ENCODE measurements at places on chromosomes 5 and 9.
A peak's percentile ranks its signal among the peaks of the same experiment; 100 is the strongest.

DNA sequence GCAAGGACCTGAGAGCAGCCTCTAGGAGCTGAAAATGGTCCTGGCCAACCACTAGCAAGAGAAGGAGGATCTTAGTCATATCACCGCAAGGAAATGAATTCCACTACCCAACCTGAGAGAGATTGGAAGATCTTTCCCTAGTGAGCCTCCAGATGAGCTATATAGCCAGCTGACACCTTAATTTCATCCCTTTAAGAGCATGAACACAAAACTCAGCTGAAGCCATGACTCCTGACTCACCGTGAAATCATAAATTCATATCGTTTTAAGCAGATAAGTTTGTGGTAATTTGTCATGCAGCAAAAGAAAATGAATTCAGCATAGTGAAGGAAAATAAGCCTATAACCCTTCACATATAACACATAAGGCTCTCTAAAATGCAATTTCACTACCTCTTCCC is 23.5 kb downstream of the MAPKAP1 start:
- no peak for DNase-seq

DNA sequence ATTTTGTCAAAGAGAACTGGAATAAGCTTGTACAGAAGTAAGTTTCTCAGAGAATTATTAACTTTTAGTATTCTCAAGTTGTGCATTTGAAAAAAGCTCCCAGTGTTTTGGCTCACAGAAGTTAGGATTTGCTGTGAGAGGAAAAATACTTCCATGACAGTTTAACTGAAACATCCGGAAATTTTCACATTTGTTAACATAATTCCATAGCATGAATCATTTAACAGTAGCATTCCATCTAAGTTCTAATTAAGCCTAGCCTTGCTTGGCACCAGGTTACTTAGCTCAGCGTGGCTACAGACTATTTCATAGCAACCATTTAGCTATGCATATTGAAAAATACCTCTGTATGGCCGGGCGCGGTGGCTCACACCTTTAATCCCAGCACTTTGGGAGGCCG is 90.8 kb downstream of the LNPEP start:
- no peak for DNase-seq

- no peak for DNase-seq
Measured at GRCh38 chr9:83385317-83385716, 152.9 kb downstream of the FRMD3 start.

DNA sequence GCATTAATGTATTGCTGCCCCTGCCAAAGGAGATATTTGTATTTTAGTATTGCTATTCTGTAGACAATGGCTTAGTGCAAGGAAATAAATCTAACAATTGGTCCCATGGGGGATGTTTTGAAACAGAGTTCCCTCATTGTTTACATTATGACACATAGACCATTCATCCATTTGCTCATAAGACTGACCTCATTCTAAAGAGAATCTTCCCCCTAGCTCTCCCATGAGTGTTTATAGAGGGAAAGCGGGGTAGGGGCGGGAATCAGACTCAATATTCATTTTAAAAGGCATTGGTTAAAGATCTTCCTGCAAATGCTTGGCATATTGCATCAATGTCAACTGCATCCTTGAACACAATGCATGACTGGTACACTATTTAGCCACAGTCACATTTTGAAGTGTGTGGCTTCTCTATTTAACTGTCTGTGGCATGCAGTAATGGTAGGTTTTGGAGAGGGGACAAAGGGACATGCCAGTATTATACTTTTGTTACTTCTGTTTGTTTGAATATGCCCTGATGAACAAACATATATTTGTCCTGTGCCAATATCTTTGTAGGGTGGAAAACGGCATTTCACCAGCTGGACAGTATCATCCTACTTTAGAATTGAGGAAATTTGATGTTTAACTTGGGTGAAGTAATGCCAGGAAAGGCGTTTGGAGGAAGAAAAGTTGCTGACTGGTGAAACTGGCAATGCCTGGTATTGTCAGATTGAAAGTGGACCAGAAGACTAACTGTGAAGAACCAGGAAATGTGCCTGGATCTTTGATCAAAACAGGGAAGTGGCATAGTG is 84.1 kb upstream of the MEGF10 start:
- no peak for DNase-seq

DNA sequence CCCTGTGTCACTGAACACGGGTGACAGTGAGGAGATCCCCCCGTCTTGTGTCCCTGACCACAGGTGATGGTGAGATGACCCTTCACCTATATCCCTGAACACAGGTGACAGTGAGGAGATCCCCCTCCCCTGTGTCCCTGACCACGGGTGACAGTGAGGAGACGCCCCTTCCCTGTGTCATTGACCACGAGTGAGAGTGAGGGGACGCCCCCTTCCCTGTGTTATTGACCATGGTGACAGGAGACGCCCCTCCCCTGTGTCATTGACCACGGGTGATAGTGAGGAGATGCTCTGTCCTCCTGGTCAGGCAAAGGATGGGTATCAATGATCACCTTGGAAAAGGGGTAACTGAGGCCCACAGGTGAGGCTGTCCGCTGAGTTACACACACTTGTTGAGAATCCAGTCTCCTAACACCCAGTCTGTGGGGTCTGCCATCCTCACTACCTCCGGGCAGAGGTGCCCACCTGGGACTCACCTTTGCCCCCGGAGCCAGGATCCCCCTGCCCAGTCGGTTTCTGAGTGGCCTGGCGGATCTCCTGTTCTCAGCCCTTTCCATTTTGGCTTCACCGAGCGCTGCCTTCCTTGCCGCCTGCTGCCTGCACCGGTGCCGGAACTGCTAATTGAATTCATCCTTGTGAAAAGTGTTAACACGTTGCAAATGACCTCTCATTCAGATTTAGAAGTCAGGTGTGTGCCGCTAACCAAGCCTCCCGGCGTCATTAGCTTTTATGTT is 68.2 kb upstream of the BARHL1 start:
- no peak for DNase-seq

- DNase-seq: no peak
Measured at GRCh38 chr5:60916646-60917045, 28.2 kb downstream of the ERCC8 start.

DNA sequence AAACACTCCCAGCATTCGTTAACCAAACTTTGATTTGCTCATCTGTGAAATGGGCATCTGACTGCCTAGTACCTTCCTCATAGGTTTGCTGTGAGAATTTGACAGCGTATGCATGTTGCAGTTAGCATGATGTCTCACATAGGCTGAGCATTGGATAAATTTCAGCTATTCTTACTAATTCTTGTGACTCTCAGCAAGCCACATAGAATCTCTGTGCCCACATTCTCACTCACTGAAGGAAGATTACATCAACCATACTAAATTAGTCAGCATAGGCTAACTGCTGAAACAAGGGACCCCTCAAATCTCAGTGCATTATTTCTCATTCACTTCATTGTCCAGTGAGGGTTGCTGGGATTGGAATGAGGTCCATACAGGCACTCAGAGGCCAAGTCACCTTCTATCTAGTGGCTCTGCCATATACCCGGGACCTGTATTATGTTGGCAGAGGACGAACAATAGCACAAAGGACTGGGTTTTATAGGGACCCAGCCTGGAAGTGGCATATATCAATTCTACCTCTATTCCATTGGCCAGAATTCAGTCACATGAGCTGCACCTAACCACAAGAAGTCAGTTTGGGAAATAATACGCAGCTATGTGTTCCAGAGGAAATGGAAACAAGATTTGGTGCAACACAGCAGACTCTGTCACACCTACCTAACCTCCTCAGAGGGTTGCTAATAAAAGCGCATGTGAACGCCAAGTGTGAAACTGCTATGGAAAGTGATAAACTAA is 4.2 kb upstream of the PTGER4 start:
- no peak for DNase-seq

GRCh38 chr9:15154677-15155076 is 152.3 kb downstream of the TTC39B start:
- DNase-seq: no peak

GRCh38 chr9:93235300-93235960 is 51.5 kb downstream of the WNK2 start:
- DNase-seq: no peak

- no peak for DNase-seq
Measured at GRCh38 chr9:892123-892522, 50.6 kb downstream of the DMRT1 start.

- no peak for DNase-seq
Measured at GRCh38 chr5:141875795-141876627, 2.2 kb downstream of the PCDH1 start.

DNA sequence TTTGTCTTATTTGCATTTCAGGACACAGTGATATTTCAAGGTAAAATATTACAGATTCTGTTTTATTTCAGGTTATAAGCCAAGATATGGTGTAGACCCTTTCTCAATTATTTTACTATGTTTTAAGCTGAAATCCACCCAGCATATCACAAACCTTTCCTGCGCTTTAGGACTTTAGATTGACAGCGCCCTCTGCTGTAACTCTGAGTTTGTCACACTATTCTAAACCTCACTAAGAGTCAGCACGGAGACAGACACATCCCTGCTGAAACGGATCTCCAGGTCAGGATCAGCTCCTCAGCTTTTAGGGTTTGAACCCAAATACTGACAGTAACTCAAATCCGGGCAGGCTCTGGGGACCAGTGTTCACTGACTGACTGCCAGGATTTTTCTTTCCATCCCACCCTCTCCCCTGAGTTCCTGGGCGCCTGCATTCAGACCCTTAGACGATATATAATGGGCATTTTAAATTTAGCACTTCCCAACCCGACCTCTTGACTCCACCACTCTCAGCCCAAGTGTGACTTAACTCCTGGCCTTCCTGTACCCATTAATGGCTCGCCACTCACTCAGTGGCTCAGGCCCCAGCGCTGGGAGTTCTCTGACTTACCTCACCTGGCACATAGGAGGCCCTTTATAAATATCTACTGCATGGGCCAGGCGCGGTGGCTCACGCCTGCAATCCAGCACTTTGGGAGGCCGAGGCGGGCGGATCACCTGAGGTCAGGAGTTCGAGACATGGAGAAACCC is 33.5 kb downstream of the TLX3 start:
- no peak for DNase-seq

GRCh38 chr9:127278372-127278771 is 13.8 kb downstream of the GARNL3 start:
- DNase-seq: no peak

DNA sequence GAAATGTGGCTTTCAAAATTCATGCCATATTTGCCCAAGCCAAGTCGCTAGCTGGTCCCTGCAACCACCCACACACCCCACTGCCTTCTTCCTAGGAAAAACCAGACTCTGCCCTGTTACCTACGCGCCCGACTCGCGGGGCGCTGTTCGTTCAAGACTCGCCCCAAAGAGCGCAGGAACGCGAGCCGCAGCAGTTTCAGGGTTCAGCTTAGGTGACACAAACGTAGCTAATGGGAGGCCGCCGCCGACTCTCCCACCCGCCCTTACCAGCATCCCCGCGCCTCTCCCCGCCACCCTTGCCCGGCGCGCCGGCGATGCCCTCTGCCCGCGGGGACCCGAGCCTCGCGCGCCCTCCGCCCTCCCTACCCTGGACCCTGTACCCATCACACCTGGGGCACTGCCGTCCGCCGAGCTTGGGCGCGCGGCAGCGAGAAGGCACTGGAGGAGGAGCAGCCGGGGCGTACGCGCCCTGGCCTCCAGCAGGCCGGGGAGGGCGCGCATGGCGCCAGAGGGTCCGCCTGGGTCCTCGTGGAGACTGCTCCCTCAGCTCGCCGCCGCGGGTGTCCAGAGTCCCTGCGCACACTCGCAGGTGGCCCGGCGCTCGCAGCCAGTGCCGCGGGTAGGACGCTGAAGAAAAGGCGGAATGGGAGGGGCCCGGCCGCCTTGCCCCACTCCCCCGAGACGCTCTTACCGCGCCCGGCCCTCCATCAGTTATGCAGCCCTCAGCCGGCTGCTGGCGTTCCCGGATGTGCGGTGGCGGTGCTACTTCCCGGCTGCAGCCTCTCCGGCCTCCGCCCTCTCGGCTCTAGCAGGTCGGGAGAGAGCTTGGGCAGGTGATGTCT is at the start of gene EMB:
EMB (minus strand) TSS at position 638 of the 842 bp plus-strand sequence; CDS start at position 501, 137 bp downstream.
- peak; percentile 61 for DNase-seq

GRCh38 chr5:60287174-60287771 is 393.7 kb upstream of the PDE4D start:
- no peak for DNase-seq

DNA sequence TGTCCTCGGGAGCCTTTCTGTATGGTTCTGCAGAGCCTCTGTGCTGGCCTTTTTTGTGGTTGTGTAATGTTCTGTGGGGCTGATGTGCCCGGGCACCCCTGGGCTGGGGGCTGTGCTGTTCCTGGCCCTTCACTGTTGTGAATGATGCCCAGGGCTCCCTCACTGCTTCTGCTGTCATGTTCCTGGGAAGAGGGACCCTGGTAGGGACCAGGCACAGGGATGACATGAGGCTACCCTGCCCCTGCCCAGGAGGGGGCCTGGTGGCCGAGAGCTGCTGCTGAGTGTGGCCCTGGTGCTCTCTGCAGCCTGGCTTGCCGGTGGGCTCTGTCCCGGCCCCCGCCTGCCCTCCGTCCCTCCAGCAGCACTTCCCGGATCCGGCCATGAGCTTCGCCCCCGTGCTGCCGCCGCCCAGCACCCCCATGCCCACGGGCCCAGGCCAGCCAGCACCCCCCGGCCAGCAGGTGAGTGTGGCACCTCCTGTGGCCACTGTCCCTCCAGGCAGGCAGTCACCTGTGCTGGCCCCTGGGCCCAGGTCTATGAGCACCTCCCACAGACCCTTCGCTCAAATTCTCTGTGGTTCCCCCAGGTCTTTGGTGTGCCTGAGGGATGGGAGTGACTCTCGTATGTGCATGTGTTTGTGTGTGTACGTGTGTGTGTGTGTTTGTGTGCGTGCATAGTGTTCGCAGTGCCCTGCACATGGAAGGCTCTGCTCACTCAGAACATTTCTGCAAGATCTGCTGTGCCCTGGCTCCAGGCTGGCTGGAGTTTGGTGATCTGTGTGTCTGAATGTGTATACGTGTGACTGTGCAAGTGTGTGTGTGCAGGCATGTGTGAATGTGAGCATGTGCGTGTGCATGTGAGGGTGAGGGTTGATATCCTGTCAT is 72.3 kb downstream of the WNK2 start:
- DNase-seq: no peak

- DNase-seq: peak; percentile 62
Measured at GRCh38 chr9:4762108-4762885, 21.3 kb upstream of the AK3 start.

GRCh38 chr5:77333451-77334123 is 123.1 kb downstream of the PDE8B start:
- DNase-seq: no peak

DNA sequence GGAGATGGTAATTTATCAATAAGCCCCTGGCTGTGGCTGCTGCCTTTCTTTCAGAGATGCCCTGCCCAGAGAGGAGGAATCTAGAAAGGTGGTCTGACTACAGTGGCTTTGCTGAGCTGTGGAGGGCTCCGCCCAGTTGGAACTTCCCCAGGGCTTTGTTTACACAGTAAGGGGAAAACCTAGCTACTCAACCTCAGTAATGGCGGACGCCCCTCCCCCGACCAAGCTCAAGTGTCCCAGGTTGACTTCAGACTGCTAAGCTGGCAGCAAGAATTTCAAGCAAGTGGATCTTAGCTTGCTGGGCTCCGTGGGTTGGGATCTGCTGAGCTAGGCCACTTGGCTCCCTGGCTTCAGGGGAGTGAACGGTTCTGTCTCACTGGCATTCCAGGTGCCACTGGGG is 865.4 kb upstream of the ACO1 start:
- DNase-seq: peak; percentile 4

- DNase-seq: peak; percentile 4
Measured at GRCh38 chr9:121992571-121993212, 100.4 kb downstream of the TTLL11 start.

Measured in stimulated activated CD4-positive, alpha-beta T cell treated with anti-CD3 and anti-CD28 coated beads, TNF-alpha, amount 100 ng/mL, for 1 hour (primary cell).